ENCODE measurements at places on chromosomes 1 and 21.

DNA sequence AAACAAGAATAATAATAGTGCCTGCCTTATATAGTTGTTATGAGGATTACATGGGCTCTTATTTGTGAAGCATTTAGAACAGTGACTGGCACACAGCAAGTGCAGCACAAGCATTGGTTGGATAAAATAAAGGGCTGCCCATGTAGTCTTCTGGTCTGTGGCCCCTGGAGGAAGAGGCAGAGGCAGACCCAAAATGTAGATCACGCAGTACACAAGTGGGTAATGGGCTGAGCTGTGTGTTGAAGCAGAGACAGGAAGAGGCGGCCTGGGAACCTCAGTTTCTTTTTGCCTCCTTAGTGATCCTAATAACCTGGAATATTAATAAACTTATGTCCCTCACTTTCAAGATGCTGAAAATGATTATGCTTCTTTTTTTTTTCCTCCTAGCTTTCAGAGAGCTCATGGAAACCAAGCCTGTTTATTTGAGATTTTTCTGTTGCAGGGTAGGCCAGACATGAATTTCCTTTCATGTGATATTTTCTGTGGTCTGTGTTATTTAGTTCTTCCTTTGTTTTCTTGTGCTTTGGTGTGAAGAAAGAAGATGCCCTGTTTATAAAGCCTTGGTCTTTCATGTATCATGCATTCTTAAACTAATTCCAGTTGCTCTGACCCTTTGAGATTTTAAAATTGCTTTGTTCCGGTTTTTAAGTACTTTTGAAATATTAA lies 42.5 kb downstream of the LRRC8D start:
- DNase-seq: no peak

- DNase-seq: no peak
Measured at GRCh38 chr1:172460177-172460576, 16.3 kb upstream of the PIGC start.

DNA sequence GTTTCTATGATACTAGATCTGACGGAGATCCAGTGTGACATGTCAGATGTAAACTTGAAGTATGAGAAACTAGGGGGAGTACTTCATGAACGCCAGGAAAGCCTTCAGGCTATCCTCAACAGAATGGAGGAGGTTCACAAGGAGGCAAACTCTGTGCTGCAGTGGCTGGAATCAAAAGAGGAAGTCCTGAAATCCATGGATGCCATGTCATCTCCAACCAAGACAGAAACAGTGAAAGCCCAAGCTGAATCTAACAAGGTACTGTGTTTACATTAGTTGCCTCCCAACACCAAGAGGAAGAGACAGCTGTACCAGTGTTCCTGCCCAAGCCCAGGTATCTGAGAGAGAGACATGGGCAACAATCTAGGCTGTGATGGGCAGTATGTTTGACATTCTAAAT lies 112.2 kb upstream of the BMP8A start:
- DNase-seq: no peak

DNA sequence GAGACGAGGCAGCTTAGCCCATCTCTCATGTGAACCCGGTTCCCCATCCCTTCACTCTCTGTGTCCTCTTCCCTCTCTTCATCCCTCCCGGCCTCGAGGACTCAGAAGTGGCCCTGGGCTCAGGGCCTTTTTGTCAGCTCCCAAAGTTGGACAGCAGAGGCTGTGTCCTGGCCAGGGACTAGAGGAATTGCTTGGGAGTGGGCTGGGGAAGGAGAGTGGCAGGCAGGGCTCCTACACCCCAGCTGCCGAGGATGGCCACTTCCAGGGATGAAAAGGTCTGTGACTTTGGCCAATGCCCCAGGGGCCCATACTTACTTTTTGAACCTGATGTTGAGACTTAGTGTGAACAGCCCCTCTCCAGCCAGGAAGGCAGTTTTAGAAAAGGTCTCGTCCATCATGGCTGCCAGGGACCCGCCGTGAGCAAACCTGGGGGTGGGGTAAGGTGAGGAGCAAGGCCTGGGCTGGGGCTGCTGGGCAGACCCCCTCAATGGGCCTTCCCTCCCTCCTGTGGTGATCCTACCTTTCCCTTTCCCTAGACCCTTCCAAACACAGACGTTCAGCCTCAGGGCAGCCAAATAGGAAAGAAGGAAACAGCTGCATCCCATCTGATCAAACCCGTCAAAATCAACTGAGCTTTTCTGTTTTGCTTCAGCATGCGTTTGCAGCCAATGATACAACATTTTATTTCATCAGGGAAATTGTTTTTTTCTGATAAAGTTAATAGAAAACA lies 5.5 kb downstream of the THEM5 start:
- no peak for DNase-seq

- peak; percentile 87 for DNase-seq
Measured at GRCh38 chr1:61337981-61338848, 255.9 kb downstream of the NFIA start.

DNA sequence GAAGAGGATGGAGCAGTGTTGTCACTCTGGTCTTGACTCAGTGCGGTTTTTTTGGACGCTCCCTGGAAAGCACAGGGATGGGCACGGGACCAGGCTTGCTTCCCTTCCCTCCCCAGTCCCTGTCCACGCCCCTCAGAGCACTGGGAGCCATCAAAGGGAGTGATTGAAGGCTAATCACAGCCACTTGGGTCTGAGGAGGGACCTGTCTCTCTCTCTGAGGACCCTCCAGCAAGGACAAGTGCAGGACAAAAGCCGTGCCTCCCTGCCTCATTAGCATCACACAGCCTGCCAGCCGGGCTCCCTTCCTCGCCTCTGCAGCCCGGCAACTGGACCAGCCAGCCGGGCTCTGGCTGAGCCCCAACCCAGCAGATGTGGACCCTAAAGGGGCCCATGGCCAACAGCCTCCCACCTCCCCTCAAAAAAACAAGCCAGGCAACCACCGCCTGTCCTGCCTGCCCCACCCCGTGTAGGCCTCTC lies 18.6 kb upstream of the PDZK1IP1 start:
- DNase-seq: no peak

- no peak for DNase-seq
Measured at GRCh38 chr1:100266741-100267140, 725 bp downstream of the RTCA start.

DNA sequence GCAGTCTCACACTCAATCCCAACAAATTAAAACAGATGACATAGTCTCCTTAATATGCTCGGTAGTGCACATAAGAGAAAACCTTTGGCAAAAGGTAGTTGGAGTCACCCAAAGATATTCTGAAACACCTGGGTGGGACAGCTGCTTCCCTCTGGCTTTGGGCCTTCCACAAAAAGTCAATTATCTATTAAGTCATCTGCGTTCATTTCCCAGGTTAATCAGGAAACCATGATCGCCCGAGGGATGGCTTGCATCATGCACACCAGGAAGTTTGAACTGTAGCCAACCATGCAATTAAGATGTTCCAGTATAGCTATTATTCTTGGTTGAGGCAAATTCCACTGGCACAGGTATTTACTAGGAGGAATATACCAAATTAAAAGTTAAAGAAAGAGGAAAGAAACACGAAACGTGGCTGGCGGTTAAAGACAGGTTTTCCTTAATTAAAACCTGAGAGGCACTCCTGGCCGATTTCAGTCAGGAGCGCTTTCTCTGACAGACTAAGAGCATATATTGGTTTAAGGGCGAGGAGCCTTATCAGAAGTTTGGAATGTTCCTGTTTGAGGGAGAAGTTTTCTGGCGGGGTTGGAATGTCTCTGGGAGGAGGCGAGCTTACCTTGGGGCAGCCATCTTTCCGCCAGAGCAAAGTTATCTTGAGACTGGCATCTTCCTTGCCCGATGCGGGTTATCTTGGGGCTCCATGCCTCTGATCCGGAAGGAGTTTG lies 19.9 kb downstream of the CLDN17 start:
- no peak for DNase-seq

DNA sequence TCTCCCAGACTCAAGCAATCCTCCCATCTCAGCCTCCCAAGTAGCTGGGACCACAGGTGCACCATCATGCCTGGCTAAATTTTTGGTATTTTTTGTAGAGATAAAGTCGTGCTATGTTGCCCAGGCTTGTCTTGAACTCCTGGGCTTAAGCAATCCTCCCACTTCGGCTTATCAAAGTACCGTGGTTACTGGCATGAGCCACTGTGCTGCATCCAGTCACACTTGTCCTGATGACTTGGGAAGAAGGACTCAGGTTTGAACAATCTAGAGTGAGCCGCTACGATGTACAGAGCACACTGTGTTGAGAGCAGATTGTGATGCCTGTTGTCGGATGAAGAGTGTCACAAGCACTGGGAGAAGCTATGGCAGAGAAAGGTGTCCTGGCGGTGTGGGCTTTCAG lies 27.2 kb downstream of the RNF187 start:
- no peak for DNase-seq

Data from right atrium auricular region (tissue), 2 donors.